ENCODE measurements at places on chromosomes 7 and 10.

DNA sequence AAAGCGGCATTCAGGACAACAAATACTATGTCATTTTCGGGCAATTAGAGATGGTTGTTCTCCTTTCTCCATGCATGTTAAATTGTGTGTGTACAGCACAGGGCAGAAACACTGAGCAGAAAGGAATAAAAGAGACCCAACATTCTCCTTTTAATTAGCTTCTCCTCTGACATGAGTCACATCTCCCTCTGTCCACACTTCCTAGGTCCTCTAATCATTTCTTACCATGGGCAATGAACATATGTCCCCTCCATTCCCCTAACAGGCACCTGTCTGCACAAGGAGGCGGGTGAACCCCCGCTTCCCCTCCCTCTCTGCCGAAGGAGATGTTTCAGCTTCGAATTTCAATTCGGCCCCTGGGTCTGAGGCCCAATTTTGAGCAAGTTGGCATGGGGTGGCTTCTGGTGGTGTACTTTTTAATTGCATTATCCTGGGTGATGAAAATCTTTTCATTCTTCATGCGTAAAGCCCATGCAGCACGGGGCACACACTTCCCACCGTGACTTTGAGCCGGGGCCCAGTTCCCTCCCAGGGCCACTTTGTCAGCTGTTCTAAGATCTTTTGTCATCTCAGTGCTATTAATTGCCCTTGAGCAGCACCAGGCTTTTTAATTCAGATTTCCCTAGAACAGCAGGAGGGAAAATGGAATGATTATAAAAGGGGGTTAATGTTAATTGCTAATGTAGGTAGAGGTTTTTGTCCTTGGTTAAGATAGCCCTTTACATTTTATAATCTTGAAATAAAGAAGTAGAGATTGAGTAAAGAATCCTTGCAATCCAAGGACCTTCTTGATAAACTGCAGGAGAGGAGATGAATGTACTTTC is 219.5 kb upstream of the NRP1 start:
- no peaks in the 10 kb centered on the region for H3K36me3 ChIP-seq
- no peak overlapping the region for H3K4me3 ChIP-seq
- H3K27ac ChIP-seq, result no peak overlapping the region
- no peaks in the 10 kb centered on the region for H3K4me1 ChIP-seq
- DNase-seq, result no peak

GRCh38 chr7:68511281-68511680 is 1087.0 kb upstream of the AUTS2 start:
- no peaks in the 10 kb centered on the region for H3K4me1 ChIP-seq
- DNase-seq, result no peak
- H3K27ac ChIP-seq, result no peak overlapping the region
- no peaks in the 10 kb centered on the region for H3K27me3 ChIP-seq
- H3K36me3 ChIP-seq, result no peaks in the 10 kb centered on the region

DNA sequence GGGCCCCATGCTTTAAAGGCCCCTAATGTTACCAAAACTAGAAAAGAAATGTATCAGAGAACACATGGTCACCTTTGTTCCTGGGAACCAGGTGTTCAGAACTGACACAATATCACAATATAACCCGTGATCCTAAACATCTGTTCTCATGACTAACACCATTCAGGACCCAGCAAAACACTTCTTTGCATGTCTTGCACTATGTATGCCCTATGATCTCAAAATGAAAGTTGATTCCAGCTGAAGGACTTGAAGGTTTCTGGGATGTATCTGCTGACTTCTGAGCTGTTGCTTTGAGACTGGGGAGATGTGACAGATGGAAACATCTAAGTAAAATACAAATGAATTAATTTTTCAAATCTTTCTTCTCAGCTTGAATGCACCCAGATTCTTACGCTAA is 37.5 kb upstream of the PIK3CG start:
- no peak overlapping the region for H3K27ac ChIP-seq
- no peak for DNase-seq
- H3K36me3 ChIP-seq, result peaks cover 5% of the 10 kb centered on the region
- no peaks in the 10 kb centered on the region for H3K27me3 ChIP-seq
- H3K4me1 ChIP-seq, result no peaks in the 10 kb centered on the region

DNA sequence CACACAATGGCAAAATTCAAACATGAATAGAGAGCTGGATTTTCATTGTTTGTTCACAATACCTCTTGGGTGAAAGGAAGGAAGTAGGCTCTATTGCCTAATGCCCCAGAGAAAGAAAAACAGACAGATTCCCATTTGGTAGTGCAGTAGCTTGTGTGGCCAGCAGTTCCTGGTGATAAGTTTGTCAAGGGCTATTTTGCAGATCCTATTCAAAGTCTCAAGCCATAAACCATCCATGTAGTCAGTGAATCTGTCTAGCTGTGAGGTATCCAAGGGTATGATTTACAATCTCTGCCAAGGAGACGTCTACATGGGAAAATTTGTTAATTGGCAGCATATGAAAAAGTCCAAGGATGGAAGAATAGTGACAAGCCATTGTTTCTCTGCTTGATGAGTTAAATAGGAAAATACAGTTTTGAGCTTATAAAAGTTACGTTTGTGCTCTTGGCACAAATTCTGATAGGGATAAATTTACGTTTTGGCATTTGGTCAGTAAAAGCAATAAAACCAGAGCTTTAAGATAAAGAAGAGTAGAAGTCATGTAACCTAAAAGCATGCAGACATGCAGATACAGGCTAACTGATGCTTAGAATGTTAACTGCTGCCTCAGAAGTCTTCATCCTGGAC is 269.1 kb downstream of the GATA3 start:
- H3K27ac ChIP-seq, result no peak overlapping the region
- no peak for DNase-seq
- no peak overlapping the region for H3K4me3 ChIP-seq
- peaks cover 13% of the 10 kb centered on the region for H3K27me3 ChIP-seq

DNA sequence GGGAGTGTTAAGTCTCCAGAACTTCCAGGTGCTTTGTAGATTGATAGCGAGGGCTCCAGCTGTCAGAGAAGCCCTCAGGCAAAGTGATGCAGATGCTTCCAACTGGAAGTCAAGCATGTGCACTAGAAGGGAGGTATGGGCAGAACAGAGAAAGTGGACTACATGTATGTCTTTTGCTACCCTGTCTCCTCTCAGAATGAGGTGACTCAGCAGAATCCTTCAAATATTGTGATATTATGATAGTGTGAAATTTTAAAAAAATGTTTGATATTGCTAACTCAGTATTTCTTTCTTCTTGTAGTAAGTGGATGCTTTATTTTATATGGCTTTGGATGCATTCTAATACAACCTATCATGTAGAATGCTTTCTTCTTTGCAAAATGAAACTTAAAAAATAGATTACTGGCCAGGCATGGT is 138.9 kb upstream of the SVIL start:
- H3K4me3 ChIP-seq, result no peak overlapping the region

GRCh38 chr7:88775838-88776237 is 16.3 kb downstream of the ZNF804B start:
- H3K27ac ChIP-seq, result no peak overlapping the region
- no peaks in the 10 kb centered on the region for H3K4me1 ChIP-seq
- H3K4me3 ChIP-seq, result no peak overlapping the region
- no peak for DNase-seq

DNA sequence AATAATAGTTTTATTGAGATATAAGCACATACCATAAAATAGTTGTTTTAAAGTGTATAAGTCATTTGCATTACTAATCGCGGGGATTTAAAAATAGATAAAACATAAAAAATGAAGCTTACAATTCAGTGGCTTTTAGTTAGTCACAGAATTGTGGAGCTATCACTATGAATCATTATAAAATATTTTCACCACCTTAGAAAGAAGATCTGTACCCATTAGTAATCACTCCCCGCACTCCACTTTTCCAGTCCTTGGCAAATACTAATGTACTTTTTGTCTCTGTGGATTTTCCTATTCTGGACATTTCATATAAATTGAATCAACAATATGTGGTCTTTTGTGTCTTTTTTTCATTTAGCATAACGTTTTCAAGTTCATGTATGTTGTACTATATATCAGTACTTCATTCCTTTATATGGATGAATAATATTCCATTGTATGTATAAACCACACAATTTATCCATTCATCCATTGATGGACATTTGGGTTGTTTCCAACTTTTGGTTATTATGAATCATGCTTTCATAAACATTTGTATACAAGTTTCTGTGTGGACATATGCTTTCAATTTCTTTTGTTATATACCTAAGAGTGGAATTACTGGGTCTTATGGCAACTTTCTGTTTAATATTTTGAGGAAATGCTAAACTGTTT is 162.5 kb downstream of the MAGI2 start:
- H3K36me3 ChIP-seq, result no peaks in the 10 kb centered on the region
- no peak for DNase-seq
- peaks cover 8% of the 10 kb centered on the region for H3K27me3 ChIP-seq
- H3K4me1 ChIP-seq, result no peaks in the 10 kb centered on the region
- H3K27ac ChIP-seq, result no peak overlapping the region

DNA sequence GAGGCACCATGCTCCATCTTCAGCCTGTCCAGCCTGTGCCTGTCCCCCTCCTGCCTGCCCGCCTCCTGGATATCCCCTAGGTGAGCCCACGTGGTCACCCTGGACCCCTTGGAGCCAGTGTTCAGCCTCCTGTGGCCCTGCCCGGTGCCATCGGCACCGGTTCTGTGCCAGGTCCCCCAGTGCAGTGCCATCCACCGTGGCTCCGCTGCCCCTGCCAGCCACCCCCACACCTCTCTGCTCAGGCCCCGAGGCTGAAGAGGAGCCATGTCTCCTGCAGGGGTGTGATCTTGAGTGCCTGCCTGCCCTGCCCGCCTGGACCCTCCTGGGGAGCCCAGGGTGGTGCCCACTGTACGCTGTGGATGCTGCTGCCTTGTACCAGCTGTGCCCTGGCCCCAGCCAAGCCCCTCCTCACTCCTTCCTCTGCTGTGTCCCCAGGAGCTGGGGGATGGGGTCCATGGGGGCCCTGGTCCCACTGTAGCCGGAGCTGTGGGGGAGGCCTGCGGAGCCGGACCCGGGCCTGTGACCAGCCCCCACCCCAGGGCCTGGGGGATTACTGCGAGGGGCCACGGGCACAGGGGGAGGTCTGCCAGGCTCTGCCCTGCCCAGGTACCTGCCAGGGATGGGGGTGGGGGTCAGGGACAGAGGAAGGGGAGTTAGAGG is 26.2 kb upstream of the ZNF862 start:
- no peak overlapping the region for H3K4me3 ChIP-seq
- H3K27ac ChIP-seq, result no peak overlapping the region
- DNase-seq, result no peak
